ENCODE measurements at places on chromosomes 7 and 10.
A peak's percentile ranks its signal among the peaks of the same experiment; 100 is the strongest.

- no peak for DNase-seq
These were observed 17.5 kb downstream of the CCNY start for GRCh38 chr10:35353805-35354204.

DNA sequence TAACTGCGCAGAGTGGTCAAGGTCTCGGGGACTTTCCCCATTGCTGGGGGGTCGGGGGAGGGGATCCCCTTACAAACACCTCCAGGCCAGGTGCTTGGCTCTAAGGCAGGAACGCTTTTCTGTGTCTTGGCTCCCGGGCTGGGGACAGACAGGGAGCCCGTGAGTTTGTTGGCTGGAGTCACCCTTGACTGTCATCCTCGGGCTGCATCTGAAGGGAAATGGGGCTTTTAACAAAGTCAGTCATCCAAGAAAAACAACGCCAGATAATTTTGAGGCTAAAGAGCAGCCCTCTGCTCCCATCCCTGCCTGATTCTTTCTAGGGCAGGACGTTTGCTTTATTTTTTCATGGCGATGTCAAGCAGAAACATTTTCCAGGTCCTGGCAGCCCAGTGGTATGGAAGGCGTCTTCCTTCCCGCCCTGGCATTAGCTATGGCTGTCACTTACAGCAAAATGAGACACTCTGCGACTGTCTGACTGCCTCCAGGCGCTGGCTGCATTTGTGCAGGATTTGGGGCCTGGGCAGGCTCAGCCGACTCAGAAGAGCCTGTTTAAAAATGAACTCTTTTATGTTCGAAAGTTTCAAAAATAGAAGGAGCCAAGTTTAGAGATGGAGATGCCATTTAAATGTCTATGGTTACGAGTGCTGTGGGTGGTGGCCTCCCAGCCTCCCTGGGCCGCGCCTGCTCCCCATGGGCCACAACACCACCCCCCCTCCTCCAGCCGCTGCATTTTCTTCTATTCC is 54.7 kb upstream of the TNS3 start:
- DNase-seq, result no peak

GRCh38 chr10:125015356-125015944 is 73.5 kb downstream of the ZRANB1 start:
- no peak for DNase-seq

DNA sequence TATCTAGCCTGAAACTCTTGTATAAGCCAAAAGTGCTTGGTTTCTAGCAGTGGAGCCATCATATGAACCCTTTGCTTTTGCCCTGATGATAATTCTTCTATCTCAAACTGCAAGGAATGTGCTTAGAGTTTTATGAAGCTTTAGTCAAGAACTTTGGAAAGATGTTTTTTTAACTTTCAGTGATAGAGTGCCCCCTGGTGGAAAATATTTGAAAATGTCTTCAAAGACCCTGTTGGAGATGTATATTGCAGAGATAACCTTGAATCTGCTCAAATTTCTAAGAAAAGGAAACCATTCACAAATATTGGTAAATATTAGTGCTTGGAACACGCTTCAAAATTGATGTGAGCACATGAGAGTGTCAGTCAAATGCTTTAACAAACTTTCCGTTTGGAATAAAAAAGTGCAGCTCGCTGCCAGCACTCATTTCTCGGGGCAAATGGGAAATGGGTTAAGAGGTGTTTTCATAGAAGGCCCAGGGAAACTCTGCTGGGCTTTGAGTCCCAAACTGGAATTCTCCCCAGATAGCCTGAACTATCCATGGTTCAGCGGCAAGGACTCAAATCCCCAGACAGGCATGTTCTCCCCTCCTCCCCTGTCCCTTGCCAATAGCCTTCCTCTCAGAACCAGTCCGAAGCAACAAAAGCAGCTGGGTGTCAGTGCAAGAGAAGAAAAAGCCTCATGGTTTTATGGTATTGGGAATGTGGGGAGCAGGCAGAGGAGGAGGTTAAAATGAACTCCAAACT is 129.3 kb downstream of the MYOF start:
- peak; percentile 59 for DNase-seq

GRCh38 chr10:35545878-35546590 is 59.1 kb upstream of the GJD4 start:
- DNase-seq, result no peak

DNA sequence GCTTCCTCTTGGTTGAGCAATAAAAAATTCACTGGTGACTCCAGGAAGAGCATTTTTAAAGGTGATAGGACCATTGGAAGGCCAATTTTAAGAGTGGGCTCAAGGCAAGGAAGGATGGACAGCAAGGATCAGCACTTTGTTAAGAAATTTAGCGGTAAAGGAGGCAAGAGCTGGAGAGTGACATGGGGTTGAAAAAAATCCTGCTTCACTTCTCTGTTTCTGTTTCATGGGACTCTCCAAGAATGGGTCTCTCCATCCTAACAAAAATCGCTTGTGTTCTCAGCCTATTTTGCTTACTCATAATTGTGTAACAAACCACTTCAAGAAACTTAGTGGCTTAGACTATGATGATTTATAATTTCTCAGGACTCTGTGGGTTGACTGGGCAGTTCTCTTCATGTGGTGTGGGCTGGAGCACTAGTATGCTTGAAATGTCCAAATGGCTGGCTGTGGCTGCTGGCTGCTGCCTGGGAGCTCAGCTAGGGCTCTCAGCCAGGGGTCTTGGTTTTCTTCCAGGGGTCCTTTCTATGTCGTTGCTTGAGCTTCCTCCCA is 59.8 kb upstream of the ZNRF2 start:
- DNase-seq, result peak; percentile 86

- DNase-seq, result no peak
These were observed 8.8 kb downstream of the RCC1L start for GRCh38 chr7:75064801-75065200.

- DNase-seq, result no peak
These were observed 19.4 kb upstream of the CSGALNACT2 start for GRCh38 chr10:43118631-43119415.

DNA sequence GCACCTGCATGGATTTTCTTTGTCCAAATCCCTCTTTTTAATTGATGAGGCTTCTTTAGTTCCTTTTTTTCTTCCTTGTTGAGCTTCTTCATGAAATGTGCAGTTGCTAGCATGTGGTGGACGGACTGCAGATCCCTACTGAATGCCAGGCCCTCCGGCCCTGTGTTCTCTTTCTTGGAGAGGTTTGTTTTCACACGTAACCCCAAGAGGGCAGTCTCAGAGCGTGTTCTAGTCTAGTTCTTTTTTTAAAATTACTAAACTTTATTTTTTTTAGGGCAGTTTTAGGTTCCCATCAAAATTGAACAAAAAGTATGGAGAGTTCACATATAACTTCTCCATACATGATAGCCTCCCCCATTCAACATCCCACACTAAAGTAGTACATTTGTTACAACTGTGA is 190.0 kb downstream of the CFTR start:
- no peak for DNase-seq

DNA sequence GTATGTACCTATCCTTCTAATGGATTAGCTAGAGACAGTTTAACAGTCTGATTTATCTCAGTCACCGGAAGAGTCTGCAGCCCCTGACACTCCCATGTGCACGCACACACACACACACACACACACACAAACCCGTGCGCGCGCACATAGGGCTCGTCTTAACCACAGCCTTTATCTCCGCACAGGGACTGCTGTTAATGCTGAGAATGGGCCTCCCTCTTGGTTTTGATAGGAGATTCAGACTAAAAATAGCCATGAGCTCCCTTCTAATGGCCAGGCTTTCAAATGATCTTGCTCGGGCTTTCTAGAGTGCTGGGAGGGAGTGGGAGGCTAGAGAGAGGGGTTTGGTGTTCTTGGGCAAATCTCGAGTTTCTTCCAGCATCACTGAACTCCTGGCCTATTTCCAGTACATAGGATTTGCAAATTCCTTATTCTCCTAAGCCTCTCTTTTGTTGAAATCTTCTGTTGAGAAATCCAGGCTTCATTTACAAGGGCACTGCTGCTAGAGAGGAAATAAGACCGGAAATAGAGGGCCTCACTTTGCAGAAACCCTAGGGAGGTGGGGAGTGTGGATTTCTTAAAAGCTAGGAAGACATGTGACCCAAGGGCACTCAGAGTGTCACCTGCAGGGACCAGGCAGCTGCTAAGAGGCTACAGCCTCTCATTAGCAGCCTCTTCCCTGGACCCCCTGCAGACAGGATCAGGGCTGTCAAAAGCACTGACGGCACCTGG is 2.4 kb downstream of the TMEM72 start:
- DNase-seq, result peak; percentile 97

GRCh38 chr7:8613191-8613590 is 179.8 kb downstream of the NXPH1 start:
- no peak for DNase-seq

DNA sequence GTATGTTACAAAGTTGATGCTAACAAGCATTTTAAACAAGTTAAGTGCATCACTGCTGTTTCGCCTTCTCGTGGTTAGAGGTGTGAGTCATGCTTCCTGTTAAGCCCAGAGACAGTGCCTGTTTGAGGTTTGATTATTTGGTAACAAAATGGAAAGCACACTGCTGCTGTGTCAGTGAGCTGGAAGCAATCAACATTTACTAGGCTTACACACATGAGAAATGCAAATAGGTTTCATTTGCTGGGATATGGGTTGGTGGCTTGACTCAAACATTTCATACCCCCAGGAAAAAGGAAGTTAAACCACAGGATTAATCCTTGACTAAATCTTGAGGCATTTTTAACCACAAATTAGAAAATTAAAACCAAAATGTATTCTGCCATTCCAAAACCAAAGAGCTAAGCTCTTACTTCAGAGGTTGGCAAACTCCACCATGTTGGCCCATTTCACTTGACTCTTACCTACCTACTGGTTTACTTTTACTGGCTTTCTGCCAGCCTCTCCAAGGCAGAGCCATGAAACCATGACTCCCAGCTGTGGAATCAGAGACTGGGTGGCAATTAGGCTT is 139.2 kb downstream of the ETV1 start:
- peak; percentile 96 for DNase-seq

DNA sequence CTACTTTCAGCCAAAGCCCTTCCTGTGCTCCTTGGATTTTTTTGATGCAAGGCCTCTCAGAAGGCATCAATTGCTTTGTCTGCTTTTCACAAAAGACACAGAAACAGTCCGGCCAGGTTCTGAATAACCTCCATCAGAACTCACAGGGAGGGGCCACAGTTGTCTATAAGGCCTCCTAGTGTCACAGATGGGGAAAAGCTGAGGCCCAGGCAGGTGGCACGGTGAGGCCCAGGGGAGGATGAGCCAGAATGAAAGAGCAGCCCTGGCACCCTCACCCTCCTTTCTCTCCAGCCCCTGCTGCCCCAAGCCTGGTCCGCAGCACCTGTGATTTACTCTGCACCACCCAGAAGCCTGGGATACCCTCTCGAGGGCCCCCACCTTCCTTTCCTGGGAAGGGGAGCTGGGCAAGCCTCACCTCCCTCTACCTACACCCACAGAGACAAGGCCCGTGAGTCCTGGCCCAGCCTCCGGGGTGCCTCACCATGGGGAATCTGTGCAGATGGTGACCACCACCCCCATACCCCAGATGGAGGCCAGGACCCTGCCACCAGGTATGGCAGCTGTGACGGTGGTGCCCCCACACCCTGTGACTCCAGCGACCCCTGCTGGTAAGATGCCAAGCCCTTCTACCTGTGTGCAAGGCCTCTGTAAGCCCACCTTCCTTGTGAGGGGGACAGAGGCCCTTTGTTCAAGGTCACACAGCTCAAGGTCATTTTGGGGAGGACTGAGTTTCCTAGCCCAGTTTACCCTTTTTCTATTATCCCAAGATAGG is 26.2 kb upstream of the ZNF467 start:
- peak; percentile 61 for DNase-seq

DNA sequence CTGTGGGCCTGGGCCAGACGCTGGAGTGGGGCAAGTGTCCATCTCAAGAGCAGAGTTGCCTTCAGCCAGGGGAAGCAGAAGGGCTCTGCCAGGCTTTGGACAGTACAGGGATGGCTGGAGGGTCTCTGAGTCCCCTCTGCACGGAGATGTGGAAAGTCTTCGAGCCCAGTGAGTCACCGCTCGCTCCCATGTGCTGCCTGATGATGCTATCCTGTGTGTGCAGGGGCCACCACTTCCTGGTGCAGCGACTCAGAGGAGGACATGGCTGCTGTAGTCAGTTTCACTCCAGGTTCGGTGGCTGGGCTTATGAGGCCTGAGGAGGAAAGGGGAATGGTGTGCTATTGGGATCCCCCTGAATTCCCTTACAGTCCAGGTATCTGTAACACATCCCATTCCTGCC is 6.0 kb downstream of the ADCYAP1R1 start:
- DNase-seq, result peak; percentile 61

- DNase-seq, result no peak
These were observed 72.0 kb downstream of the GRID1 start for GRCh38 chr10:86294346-86295265.

- DNase-seq, result no peak
These were observed 66.9 kb downstream of the FOXL3 start for GRCh38 chr7:356691-357462.

DNA sequence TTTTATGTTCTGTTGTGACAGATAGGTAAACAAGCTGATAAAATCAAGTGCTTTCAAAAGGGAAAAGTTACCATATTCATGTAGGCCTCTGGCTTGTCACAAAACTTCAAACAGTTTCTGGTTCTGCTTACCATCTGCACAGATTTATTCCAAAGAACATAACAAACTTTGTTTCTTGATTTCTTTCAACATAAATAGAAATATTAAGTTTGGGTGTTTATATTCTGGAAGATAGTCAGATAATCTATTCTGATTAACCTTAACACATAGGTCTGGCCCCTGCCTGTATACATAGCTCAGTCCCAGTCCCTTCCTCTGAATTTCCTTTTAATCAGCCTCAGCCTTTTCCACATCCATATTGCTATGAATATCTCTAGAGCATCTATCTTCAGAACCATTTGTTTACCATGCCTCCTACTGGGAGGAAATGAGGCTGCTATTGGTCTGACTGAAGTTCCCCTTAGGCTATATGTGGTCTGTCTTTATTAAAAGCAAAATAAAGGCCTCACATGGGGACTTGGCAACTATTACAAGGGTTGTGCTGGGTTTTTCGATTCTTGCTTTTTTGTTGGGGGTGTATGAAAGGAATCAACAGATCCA is 319.0 kb downstream of the HPSE2 start:
- no peak for DNase-seq

DNA sequence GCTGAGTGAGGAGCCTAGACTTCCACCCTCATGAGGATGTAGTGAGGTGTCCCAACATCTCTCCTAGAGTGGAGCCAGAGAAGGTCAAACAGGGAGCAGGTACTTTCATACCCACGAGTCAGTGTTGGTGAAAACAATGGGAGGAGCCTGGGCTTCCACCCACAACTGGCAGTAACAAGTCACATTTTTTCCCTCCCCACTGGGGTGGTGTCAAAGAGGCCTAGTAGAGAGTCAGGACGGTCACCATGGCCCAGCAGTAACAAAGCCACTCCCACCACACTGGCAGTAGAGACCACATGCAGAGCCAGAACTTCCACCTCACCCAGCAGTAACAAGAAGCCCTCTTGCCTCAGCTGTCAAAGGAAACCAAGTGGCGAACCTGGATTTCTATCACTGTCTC is 280.2 kb upstream of the IMMP2L start:
- DNase-seq, result peak; percentile 31

DNA sequence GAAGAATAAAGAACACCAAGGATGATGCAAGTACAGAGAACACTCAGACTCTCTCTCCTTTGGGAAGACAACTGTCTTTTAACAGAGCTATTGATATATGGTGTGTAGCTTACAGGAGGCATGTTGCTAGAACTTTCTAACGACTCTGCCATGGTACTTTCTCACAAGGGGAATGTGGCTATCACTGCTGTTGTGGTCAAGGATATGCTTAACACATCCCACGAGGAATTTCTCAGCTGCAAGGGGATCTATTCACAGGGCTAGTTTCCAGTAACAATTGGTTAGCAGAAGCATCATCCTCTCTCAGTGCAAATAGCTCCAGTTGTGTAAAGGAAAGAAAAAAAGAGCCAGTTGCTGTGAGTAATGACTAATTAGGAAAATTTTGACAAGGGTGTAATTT is 826.0 kb downstream of the SORCS1 start:
- no peak for DNase-seq

Data from NB4 (cell line).